ENCODE measurements at places on chromosomes 16 and 17. TPM values are rescaled to one million over a fixed set of nuclear protein-coding genes. Genes with fewer than 3 reads are reported as not detected.

Gene ABCA10
- total RNA-seq = 0.65 TPM

Gene KRTAP2-2
- total RNA-seq = not detected

Gene SHISA9
- total RNA-seq = 0.57 TPM

Gene RETREG3
- total RNA-seq = 40.3 TPM

Gene P3H4
- total RNA-seq = 97.9 TPM

Gene CFAP52
- not detected for total RNA-seq

Gene TMEM238L
- not detected for total RNA-seq

Gene EARS2
- 10.0 TPM for total RNA-seq

Gene SNX20
- not detected for total RNA-seq

Gene TLCD3B
- total RNA-seq = 0.16 TPM

Gene SDR42E1
- 4.4 TPM for total RNA-seq

Gene HOXB1
- not detected for total RNA-seq

Gene KRTAP4-9
- total RNA-seq = not detected

Gene GDPD1
- 3.1 TPM for total RNA-seq

Gene VMO1
- not detected for total RNA-seq

Gene EVI2B
- total RNA-seq = 0.16 TPM

Gene QRICH2
- total RNA-seq = 3.1 TPM

Gene ITGAL
- not detected for total RNA-seq

Gene CSH2
- not detected for total RNA-seq
